ENCODE measurements at places on chromosomes 16 and 17.

- DNase-seq: no peak
These were observed 923 bp downstream of the GDPD3 start for GRCh38 chr16:30112197-30113030.

GRCh38 chr17:79654960-79655382, 44.1 kb upstream of the RBFOX3 start:
- no peak for DNase-seq

DNA sequence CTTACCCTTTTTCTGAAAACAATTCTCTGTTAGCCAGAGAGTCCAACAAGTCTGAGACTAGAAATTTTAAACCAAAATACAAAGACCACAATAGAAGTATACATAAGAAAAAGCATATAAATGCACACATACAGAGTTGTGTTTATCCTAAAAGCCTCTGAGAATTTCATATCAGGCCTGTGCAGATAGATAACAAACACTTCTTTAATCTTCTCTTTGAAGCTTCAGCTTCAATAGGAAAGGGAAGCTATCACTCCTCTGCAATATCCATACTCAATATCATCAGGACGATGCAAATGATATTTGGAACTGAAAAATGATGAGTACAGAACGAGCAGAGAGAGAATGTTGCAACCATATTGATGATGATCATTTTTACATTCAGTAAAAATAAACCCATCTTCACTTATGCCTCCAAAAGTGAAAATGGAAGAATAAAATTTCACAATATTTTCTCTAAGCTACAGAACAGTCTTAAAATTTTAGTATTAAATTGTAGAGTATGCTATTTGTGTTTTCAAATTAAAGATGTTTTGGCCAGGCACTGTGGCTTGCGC, 61.6 kb downstream of the SKAP1 start:
- no peak for DNase-seq

DNA sequence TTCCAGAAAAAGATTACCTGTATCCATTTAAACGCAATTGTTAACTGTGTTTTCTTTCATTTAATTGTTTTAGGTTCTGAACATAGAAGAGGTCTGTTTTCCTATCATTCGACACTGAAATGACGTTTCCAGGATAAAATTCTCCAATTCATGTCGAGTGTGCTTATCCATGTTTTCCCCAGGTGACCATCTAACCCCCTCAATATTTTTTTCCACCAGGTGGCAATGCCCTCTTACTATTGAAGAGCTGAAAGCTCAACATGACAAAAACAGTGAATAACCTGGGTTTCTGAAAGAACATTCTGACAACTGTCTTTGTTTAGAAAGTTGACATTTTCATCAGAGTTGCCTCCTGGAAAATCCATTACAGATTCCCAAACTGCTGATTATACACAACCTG, 948.7 kb downstream of the KCNJ2 start:
- DNase-seq: peak; percentile 65

DNA sequence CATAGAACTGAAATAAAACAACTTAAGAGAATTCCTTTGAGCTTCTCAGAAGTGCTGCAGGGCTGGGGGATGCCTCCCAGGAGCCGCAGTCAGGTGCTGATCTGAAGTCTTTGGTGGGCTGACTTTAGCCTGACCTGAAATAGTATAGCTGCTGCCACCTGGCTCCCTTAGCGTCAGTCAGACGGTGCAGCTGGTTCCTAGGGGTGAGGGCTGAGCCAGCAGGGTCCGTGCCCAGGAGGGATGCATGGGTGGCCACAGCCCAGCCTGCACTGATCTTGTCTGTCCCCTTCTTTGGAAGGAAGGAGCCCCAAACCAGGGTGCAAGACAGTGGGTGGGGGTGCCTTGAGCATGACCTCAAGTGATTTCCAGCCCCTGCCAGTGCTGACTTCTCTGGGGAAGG, 11.5 kb downstream of the MAPT start:
- DNase-seq: no peak

DNA sequence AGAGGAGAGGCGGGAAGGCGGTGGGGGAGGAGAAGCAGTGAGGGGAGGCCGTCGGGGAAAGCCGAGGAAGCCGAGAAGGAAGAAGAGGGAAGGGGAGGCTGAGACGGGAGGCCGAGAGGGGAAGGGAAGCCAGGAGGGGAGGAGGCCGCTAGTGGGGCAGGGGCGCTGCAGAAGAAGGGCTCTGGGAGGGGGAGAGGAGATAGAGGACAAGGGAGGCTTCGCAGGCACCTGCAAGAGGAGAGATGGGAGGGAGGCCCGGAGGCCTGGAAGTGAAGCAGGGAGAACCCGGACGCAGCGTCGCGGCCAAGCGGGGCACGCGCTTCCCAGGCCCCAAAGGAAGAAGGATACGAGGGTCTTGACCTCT, 2.3 kb downstream of the C17orf58 start:
- peak; percentile 83 for DNase-seq

GRCh38 chr17:20067711-20068110, 58.6 kb downstream of the SPECC1 start:
- no peak for DNase-seq

GRCh38 chr17:70168044-70168976, 1.0 kb upstream of the KCNJ2 start:
- peak; percentile 42 for DNase-seq

- peak; percentile 13 for DNase-seq
These were observed 35.6 kb downstream of the WWOX start for GRCh38 chr16:78134944-78135619.

GRCh38 chr16:85612191-85612800, 826 bp upstream of the GSE1 start:
- peak; percentile 62 for DNase-seq

DNA sequence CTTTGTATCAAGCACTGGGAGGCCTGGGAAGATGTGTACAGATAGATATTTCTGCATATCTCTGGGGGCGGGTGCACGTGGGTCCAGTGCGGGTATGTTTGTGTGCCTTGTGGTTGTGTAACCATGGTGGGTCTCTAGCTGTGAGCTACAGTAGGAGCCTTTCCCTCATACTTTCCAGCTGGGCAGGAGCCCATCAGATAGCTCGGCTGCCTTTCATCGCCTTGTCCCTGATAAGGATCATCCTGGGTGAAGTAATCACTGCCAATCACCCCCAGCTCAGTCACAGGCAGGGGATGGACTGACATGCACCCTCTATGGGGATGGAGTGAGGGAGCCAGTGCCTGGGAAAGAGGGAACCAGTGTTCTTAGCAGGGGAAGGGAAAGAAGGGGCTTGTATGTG, 3.2 kb upstream of the SCRN2 start:
- DNase-seq: no peak

DNA sequence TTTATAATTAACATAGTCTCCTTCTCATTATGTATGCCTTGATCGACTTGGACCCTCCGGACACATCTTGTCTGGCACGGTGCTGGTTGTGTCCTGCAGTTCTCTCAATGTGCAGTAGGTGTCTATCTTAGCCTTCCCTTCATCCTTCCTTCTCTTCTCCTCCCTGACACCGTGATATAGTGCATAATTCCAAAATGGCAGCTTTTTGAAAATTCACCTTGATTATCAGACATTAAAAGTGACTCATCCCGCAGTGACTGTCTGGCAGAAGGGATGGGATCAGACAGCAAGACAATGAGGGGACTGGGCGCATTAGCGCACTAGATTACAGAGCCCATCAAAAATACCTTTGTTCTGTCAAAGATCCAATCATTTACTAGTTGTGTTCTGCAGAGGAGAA, 70.0 kb upstream of the PMFBP1 start:
- DNase-seq: peak; percentile 70

- no peak for DNase-seq
These were observed 55.1 kb downstream of the STXBP4 start for GRCh38 chr17:55023626-55024025.

DNA sequence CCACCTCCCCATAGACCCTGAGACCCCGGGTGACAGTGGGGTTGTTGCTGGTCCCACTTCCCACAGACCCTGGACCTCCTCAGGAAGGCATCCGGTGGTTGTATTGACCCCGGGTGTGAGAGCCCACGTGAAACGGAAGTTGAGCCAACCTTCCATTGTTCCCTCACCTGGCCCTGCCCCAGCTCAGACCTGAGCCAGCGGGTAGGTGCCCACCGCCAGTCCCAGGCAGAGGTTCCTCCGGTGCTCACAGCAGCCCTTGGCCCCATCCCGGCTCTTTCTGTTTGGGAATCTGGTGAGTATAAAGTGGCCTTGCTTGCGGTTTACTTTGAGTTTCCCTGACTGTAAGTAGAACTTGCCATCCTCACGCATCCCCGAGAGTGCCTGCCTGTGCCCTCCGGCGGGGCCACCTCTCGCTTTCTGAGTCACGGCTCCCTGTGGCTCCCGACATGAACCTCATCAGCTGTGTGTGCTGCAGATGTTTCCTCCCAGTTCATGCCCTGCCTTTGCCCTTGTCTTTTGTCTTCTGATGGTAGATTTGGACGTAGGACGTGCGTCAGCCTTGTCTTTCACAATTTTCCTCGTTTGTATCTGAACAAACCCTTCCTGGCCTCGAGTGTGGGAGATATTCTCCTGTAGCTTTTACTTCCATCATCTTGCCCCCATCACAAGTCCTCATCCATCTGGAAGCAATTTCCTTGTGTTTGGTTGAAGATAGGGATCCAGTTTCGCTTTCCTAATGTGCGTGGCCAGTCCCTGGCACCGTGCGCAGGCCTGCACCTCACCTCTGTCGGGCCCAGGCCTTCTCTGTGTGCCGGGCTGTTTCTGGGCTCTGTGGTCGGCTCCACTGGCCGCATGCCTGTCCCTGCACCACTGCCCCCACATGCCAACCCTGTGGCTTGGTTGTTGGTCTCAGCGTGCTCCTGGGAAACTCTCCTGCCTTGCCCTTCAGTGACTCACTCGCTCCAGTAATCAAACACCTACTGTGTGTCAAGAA, 76.0 kb downstream of the METRNL start:
- DNase-seq: no peak

DNA sequence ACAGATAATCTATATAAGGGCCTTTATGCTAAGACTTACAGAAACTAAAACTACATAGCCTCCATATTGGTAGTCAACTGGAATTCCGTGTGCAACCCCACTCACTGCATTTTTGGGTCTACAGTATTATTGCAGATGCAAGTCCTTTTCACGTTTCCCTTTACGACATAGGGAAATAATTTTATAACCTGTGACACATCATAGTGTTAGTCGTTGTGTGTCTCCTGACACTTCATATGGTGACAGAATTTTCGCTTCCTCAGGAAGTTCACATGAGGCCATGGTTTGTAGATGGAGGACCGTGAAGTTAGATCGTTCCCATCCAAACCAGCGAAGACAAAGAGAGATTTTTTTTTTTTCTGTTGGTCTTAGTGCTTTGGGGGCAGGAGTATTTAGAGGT, 15.7 kb upstream of the MRC2 start:
- no peak for DNase-seq

GRCh38 chr17:5587438-5588032, 3.2 kb upstream of the NLRP1 start:
- peak; percentile 45 for DNase-seq

DNA sequence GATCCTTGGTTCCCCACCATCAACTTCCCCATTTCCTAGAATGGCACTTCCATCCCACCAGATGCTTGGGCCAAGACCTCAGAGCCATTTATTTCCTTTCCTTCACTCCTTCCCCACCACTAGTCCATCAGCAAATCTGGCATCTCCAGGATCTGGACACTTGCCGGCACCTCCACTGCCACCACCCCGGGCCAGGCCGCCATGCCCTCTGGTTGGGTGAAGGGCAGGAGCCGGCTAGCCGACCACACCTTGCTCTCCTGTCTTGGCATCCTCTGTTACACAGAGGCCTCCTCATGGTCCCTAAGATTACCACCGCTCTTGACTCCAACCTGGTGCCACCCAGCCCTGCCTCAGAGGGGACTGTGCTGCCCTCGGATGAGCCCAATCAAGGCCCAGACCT, 104.5 kb downstream of the RMI2 start:
- no peak for DNase-seq

DNA sequence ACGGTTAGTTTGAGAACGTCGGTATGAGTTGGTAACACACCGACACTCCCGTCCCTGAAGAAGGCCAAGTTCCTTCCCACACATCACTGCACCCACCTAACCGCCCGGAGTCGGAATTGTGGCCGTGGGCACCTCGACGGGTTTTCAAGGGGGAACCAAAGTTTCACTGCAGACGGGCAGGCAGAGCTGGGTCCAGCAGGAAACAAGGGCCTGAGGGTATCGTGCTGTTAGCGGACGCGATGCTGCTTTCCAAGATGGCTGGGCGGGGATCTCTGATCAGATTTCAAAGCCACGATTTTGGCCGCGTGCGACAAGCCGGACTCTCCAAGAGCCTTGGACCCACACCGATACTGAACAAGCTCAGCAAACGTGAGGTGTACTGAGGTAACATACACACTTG, 82.3 kb upstream of the DOC2B start:
- no peak for DNase-seq

GRCh38 chr16:20726661-20727060, 15.0 kb downstream of the THUMPD1 start:
- no peak for DNase-seq

DNA sequence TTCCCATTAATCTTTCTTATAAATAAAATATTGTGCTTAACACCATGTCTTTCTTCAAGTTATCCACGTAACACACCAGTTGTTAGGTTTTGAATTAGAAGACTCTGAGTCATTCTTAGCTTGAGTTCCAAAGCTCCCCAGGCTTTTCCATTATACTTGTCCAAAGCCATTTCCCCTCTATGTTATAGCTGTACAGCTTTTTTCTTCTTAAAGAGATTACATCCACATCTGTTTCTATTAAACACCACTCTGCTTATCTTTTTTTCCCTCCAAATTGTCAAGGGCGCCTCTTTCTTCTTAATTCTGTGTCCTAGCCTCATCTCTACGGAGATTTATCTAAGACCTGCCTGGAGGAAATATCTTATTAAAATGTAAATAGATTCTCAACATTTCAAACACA, 139.4 kb upstream of the CPHXL start:
- no peak for DNase-seq

- DNase-seq: no peak
These were observed 3.2 kb upstream of the PABPN1L start for GRCh38 chr16:88869673-88869980.

GRCh38 chr17:78029697-78030096, 71.2 kb downstream of the TNRC6C start:
- DNase-seq: no peak

GRCh38 chr17:15351925-15352324, 10.5 kb upstream of the TEKT3 start:
- no peak for DNase-seq

DNA sequence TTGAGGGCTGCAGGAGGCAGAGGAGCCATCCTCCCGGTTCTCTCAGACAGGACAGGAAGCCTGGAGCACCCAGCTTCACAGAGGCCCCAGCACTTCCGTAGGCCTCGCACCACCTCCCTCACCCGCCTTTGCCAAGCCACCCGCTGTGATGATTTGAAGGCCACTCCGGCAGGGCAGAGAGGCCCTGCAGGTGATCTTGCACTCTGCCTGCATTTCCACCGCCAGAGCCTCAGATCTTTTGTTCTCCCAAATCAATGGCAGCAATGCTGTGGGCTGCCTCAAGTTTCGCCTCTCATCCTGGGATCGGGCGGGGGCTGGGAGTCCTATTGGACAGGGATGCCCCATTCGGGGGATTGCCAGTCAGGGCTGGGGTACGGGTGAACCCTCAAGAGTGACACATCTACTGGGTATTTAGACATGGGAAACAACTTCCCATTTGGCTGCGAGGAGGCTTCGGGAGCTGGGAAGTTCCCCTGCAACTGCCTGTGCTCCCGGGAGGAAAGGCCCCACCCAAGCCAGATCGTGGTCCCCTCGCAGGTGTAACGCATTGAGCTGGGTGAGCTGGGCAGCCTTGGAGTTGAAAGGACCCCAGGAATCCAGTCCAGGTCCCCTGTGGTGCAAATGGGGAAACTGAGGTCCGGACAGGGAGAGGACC, 34.8 kb upstream of the PEMT start:
- peak; percentile 83 for DNase-seq

- DNase-seq: no peak
These were observed 50.2 kb downstream of the GRB7 start for GRCh38 chr17:39787743-39788484.

Data from NCI-H1417 (cell line).